Immature natural killer cell (primary cell): ENCODE measurements at places on chromosomes 3 and 15.

DNA sequence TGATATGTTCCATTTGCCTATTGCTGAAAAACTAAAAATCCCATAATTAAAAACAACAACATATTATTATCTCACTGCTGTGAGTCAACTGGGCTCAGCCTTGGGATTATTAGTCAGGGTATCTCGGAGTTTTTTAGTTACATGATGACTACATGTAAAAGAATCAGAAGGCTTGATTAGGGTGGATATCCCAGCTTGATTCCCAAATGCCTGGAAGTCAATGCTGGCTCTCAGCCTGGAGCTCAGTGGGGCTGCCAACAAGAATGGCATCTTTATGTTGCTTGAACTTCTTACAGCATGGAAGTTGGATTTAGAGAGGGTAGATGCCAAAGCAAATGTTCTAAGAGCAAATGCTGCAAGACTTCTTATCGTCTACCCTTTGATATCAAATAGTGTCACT is 278.5 kb downstream of the PLOD2 start:
- DNase-seq: no peak

- DNase-seq: no peak
Observed at GRCh38 chr15:60534546-60534945, 55.6 kb upstream of the ICE2 start.

DNA sequence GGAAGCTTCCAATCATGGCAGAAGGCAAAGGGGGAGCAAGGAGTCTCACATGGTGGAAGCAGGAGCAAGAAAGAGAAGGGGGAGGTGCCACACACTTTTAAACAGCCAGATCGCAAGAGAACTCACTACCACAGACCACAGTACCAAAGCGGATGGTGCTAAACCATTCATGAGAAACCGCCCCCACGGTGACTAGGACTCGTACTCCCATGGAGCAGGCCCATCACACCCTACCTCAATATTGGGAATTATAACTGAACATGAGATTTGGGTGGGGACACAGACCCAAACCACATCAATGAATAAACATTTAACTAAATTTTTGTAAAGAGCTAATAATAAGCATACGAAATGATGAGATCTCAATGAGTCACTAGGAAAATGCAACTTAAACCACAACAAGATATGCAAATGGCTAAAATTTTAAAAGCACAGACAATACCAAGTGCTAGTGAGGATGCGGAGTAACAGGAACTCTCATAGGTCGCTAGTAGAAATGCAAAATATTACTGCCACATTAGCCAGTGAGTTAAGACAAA is 10.0 kb downstream of the MRPS25 start:
- peak; percentile 71 for DNase-seq

GRCh38 chr3:89586256-89586655 is 478.8 kb downstream of the EPHA3 start:
- DNase-seq: no peak

DNA sequence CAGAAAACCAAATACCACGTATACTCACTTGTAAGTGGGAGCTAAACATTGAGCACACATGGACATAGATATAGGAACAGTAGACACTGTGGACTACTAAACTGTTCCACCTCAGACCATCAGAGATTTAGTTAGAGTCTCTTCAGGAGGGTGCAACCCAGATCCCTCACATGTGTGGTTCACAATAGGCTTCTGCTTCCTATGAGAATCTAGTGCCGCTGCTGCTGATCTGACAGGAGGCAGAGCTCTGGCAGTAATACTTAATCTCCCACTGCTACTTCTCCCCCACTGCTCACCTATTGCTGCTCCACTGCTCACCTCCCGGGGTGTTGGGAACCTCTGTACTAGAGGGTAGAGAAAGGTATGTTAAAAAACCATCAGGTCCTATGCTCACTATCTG is 533.3 kb downstream of the NSUN3 start:
- no peak for DNase-seq

GRCh38 chr3:25713341-25713985 is 48.8 kb upstream of the TOP2B start:
- DNase-seq: no peak

- no peak for DNase-seq
Observed at GRCh38 chr15:44525018-44525417, 11.9 kb upstream of the EIF3J start.

- DNase-seq: no peak
Observed at GRCh38 chr15:67691450-67691849, 133.9 kb upstream of the SKOR1 start.

GRCh38 chr3:149532489-149533180 is 58.1 kb downstream of the TM4SF4 start:
- DNase-seq: no peak

DNA sequence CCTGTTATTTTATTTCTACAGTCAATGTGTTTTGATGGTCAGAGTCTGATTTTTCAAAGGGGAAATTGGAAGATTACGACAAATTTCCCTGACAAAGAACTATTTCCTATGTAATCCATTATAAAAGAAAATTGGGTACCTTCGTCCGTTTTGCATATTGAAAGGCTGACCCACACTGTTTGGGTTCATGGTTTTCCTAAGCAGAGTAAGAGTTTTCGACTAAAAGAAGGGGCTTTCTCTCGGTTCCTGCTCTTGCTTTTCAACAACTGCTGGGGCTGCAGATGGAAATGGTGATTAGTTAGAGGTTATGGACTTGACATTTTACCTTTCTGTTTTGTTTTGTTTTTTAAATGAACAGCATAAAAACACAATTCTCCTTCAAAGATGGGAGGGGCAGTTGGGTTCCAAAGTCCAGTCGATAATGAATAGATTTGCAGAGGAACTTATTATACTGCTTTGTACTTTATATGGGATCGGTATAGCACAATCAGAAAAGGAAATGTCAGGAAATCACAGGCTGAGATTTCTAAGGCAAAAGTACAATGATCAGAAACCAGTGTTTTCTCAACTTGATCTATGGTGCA is 978 bp downstream of the KCNMB2 start:
- no peak for DNase-seq

GRCh38 chr15:50854601-50855490 is 53.6 kb upstream of the AP4E1 start:
- DNase-seq: no peak

DNA sequence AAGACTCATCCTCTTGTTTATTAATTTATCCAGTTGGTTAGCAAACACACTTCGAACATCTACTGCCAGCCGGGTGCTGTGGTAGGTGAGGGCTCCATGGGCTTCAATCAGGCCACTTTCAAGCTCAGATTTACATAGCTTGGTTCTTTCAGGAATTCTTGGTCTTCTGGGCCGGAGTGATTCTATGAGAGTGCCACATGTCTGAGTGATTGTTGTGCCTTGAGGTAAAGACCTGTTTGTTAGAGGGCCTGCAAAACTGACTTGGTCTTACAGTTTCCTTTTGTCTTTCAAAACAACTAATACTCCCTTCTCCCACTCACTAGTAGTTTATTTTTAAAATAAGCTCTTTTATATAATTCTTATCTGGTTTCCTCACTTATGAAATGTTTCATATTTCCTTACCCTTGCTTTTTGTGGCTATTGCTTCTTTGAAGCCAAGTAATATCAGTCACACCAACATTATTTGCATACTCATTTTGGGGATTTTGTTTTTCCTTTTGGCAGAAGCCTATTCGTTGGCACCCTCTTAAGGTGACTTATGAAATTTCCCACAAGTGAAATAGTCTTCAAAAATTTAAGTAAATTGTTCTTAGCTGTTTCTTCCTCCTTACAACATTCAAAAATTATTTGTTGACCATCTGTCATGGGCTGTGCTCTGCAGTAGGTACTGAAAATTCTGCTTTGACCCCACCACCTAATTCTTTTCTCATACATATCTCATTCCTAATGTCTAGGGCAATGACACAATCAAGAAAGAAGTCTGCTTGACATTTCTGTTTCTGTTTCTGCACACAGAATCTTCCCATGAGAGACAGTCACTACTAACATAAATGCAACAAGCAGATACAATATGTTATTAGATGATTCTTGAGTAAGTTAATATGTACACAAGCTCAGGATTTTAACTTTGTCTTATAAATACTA is 120.2 kb downstream of the LRRC28 start:
- no peak for DNase-seq

DNA sequence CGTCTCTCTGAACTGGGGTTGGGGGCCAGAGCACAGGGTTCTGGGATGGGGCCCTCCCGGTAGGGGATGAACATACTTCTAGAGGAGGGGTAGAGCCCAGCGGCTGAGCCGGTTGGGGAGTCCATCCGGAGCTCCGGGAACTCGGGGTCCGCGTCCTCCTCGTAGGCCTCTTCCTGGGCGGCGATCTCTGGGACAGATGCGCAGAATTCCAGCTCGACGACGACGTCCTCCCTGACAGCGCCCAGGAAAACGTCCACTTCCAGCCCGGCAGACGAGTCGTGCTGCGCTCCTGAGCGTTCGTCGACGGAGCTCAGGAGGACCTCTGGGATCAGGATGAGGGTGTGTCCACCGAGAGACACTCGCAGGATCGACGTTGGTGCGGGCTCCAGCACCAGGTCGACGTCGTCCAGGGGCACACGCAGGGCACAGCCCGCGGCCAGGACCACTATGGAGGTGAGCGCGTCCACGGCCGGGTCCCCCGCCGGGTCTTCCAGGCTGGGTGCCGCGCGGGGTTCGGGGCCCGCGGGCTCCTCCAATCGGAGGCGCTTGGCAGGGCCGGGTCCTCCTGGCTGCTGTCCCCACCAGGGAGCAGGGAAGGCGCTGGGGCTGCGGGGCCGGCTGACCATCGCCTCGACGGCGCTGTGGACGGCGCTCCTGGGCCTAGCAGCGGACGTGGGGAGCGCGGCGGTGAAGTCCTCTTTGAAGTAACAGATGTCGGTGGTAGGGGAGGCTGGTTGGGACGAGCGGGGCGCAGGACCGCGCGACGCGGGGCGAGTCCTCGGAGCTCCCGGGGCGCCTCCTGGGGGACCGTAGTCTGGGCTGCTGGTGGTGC is 474 bp downstream of the PRR23B start:
- DNase-seq: no peak

GRCh38 chr3:20123131-20123652 is 62.8 kb downstream of the SGO1 start:
- no peak for DNase-seq

DNA sequence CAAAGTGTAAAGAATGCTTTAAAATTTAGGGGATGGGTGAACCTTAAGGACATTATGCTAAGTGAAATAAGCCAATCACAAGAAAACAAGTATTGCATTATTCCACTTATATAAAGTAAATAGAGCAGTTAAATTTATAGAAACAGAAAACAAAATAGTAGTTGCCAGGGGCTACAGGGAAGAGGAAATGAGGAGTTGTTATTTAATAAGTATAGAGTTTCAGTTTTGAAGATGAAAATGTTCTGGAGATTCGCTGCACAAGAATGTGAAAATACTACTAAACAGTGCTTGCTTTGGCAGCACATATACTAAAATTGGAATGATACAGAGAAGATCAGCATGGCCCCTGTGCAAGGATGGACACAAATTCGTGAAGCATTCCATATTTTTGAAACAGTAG is 32.0 kb downstream of the DNAH12 start:
- DNase-seq: no peak

DNA sequence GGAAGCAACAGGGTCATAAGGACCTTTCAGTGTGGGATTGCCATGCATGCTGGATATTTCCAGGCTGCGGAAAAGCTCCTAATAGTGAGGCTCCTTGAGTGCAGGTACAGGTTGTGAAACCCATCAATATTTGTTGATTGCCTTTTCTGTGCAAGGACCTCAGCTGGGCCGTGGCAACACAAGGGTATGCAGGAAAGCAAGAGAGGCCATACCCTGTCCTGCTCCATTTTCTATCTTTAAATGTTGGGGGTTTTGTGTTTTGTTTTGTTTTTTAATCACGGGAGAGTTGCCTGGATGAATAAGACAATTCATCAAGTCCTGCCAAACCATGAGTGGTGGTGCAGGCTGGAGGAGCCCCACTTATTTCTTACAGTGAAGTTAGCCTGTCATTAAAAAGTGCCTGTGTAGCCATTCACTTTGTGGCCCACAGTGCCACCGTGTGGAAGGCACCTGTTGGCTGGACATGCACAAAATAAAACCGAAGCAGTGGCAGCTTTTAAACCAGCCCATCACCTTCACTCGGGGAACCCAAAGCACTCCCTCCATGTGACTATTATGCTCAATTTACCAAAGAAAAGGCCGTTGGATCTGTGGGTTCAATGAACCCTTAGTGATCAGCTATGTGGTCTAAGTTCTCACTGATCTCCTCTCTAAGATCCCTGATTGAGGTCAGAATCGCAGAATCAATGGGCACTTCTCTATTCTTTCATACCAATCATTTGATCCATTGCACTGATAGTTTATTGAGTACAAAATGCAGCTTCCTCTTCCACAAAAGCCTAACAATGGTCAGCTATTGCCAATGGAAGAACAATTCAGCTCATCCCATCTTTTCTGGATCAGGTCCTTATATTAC is 42.2 kb downstream of the CLDN18 start:
- no peak for DNase-seq

- no peak for DNase-seq
Observed at GRCh38 chr15:49229922-49230321, 59.9 kb downstream of the GALK2 start.

GRCh38 chr3:14846226-14846880 is 27.6 kb downstream of the FGD5 start:
- DNase-seq: no peak

GRCh38 chr3:112847692-112848091 is 1.0 kb upstream of the CD200R1L start:
- peak; percentile 66 for DNase-seq

- no peak for DNase-seq
Observed at GRCh38 chr15:51499379-51499976, 123.1 kb downstream of the DMXL2 start.

GRCh38 chr3:186141790-186142189 is 32.9 kb upstream of the ETV5 start:
- no peak for DNase-seq

GRCh38 chr15:85837881-85838280 is 43.2 kb upstream of the KLHL25 start:
- DNase-seq: no peak
